ENCODE measurements at places on chromosomes 4 and X. TPM values are rescaled to one million over a fixed set of nuclear protein-coding genes. Genes with fewer than 3 reads are reported as not detected.

Gene IL1RAPL2
- total RNA-seq, result not detected

Gene VCX
- not detected for total RNA-seq

Gene NHS
- 0.14 TPM for total RNA-seq

Gene RAB41
- total RNA-seq, result not detected

Gene NONO
- total RNA-seq, result 445 TPM

Gene GAGE12F
- not detected for total RNA-seq

Gene PPP1R2C
- total RNA-seq, result not detected

Gene UGT2B11
- not detected for total RNA-seq

Gene RS1
- total RNA-seq, result not detected

Gene CHIC1
- 13.2 TPM for total RNA-seq

Gene MAGEC2
- total RNA-seq, result not detected

Gene ZCCHC18
- 1.4 TPM for total RNA-seq

Gene FAM241A
- 19.2 TPM for total RNA-seq

Gene SMARCA5
- 113 TPM for total RNA-seq

Gene PCYT1B
- total RNA-seq, result under 0.01 TPM

Gene CCDC120
- 0.85 TPM for total RNA-seq

Gene TASL
- total RNA-seq, result not detected

Gene UNC5C
- total RNA-seq, result 0.23 TPM

Gene WDR1
- total RNA-seq, result 344 TPM

Gene CCDC158
- not detected for total RNA-seq

Gene HMGN5
- total RNA-seq, result 2.1 TPM

Gene FGFBP1
- total RNA-seq, result not detected

Gene SPANXA2
- total RNA-seq, result not detected

Gene NUDT10
- 0.09 TPM for total RNA-seq

Gene MMRN1
- 2,743 TPM for total RNA-seq

Gene CLCN4
- 6.5 TPM for total RNA-seq

Gene SMIM10
- 2.6 TPM for total RNA-seq

Gene CLDN34
- not detected for total RNA-seq

Gene NR0B1
- total RNA-seq, result not detected

Gene CD38
- total RNA-seq, result 22.0 TPM

Gene AFP
- total RNA-seq, result not detected

Gene TMEM35A
- total RNA-seq, result 0.85 TPM

Gene BEND4
- total RNA-seq, result 0.23 TPM

Gene ODAPH
- not detected for total RNA-seq

Gene GPR173
- total RNA-seq, result 1.7 TPM

Gene TRPC5OS
- not detected for total RNA-seq

Gene HPF1
- 23.0 TPM for total RNA-seq

Gene APELA
- not detected for total RNA-seq

Gene IL2RG
- not detected for total RNA-seq

Gene TRIM61
- total RNA-seq, result not detected

Gene MAGEB10
- not detected for total RNA-seq

Gene TBX22
- not detected for total RNA-seq

Gene UCP1
- not detected for total RNA-seq

Gene CYP4V2
- 5.8 TPM for total RNA-seq

Gene KIAA1210
- total RNA-seq, result not detected

Gene TCEAL6
- total RNA-seq, result not detected

Gene TCEAL9
- total RNA-seq, result 112 TPM

Gene MAGED4B
- total RNA-seq, result 35.9 TPM

Gene MCF2
- not detected for total RNA-seq

Gene AGA
- 23.8 TPM for total RNA-seq

Gene GDPD2
- total RNA-seq, result 0.17 TPM

Gene USP17L26
- total RNA-seq, result not detected

Gene RNF175
- total RNA-seq, result 0.37 TPM
